Muscle of back (tissue), 13 donors: ENCODE measurements at places on chromosomes 2 and 18. TPM values are rescaled to one million over a fixed set of nuclear protein-coding genes. Genes with fewer than 3 reads are reported as not detected.

The SERPINB13 gene
- polyA plus RNA-seq: not detected

The RFX8 gene
- 2.9 TPM for polyA plus RNA-seq

DNA sequence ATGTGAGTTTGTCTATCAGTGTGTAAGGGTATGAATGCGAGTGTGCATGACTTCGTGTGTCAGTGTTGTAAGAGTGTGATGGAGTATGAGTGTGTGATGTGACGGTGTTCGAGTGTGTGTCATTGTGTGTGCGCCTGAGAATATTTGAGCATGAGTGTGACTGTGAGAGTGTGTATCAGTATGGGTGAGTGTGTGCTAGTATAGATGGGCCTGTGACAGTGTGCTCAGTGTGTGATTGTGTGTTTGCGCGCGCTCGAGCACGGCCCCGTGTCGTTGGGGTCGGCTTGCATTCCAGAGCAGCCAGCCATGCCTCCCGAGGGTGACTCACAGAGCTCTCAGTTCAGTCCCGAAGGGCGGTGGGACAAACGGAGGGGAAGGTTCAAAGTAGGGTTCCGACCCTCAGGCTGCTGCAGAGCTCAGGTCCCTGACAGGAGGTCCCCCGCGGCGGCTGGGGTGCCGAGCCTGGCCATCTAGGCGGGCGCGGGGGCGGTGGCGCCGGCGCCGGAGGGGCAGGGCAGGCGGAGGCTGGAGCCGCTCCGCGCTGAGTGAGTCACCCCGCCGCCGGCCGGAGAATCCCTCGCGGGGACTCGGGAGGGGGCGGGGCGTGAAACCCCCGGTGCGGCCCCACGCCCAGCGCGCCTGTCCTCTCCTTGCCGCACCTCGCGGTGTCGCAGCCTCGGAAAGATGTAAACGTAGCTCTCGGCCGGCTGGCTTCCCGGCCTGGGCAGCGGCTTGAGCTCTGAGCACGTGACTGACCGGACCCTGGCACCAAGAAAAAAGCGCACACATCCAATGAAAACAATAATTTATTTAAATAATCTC, 3.8 kb downstream of the DLX2 start:
- DNase-seq: peak; percentile 66

DNA sequence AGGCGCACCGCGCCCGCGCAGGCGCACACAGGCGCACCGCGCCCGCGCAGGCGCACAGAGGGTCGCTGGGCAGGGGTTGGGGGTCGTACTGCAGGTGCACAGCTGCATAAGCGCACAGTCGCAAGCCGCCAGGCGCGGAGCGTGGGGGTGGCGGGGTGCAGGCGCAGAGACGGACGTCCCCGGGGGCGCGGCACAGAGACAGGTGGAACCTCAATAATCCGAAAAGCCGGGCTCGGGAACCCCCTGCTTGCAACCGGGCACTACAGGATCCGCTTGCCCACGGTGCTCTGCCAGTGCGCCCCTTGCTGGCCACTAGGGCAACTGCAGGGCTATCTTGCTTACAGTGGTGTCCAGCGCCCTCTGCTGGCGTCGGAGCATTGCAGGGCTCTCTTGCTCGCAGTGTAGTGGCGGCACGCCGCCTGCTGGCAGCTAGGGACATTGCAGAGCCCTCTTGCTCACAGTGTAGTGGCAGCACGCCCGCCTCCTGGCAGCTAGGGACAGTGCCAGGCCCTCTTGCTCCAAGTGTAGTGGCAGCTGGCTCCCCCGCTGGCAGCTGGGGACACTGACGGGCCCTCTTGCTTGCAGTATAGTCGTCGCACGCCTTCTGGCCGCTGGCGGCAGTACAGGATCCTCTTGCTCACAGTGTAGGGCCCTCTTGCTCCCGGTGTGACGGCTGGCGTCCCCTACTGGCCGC, 34.9 kb downstream of the FAM110C start:
- DNase-seq: no peak

GRCh38 chr2:237639052-237639835, 11.9 kb downstream of the LRRFIP1 start:
- DNase-seq: no peak

GRCh38 chr18:63788447-63789096, 13.4 kb downstream of the SERPINB7 start:
- DNase-seq: no peak

The IMMT gene
- polyA plus RNA-seq: 73.8 TPM

The CD8B2 gene
- not detected for polyA plus RNA-seq
